Activated naive CD4-positive, alpha-beta T cell (primary cell): ENCODE measurements at places on chromosomes 11 and 22.

DNA sequence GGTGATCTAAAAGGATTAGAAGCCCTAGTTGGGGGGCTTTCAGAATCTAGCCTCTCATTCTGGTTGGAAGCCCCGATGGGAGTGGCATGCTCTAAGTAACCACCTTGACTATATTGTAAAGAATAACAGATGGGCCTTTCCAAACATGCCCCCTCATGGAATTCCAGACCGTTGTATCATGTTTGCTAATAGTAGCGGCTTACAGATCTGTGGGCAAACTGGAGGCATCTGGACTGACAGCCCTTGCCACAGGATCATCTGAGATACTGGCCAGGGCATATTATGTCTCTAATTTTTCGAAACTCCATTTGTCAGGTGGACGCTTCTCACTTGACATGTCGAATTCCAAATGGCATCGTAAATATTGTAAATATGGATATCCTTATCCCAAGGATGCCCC lies 10.5 kb downstream of the APIP start:
- DNase-seq: no peak

DNA sequence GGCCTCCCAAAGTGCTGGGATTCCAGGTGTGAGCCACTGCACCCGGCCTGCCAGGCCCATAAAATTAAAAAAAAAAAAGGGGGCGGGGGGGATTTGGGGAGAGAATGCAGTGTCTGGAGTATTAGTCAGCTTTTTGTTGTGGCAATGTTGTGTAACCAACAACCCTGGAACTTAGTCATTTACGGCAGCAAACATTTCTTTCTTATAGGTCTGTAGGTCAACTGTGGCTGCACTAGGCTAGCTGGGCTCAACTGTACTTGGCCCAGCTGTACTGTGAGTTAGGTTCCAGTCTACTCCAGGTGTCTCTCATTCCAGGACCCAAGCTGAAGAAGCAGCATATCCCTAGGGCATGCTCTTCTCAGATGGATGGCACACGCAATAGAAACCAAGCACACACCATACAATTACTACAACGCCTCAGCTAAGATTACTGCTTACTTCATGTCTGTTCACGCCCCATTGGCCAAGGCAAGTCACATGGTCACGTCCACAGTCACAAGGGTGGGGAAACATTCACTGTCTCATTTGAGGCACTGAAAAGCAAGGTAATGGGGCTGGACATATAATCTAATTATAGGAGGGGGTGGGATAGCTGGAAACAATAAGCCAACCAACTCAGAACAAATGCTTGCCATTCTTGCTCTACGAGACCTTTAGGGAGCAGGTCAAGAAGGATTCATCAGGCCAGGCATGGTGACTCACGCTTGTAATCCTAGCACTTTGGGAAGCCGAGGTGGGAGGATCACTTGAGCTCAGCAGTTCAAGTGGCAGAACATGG lies 10.4 kb upstream of the SPINDOC start:
- no peak for DNase-seq

DNA sequence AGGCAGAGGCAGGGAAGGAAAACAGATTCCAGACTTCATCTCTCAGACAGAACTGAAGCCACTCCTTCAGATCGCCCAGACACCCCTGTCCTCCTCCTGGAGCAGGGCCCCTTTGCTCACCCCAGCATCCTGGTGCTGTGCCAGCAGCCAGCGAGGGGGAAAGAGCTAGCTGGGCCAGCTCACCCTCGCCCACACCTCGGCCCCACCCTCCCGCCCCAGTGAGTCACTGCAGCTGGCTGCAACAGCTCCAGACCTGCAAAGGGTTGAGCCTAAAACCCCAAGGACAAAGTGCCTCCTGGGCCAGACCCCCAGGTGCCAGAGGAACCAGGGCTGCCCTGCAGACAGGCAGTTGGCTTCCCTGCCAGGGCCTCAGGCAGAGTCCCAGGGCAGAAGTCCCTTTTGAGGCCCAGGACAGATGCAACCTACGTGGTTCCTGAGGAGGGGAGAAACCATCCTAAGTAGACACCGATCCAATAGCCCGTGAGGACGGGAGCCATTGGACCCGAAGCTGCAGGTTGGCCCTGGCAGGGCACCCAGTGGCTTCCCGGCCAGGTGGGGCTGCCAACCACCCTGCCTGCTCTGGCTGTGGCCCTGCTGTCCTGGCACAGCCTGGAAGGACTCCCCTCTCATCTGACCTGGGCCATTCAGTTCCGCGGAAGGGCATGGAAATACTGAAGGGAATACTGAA lies 7.2 kb downstream of the AHNAK start:
- no peak for DNase-seq

DNA sequence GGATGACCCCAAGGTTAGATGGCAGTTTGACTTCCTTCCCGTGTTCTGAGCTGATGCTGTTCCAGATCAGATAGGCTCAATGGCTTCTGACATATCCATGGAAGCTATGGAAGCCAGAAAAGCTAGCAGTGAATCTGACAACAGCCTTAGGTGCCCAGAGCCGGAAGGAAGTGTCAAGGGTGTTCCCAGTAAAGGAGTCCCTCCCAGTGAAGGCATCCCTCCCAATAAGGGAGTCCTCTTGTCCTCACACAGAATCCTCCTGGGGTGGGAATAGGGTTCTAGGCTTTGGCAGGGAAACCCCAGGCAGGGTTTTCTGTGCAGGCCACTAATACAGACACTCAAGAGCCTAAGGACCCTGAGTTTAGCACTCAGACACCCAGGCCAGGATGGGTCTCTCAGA lies 47.0 kb upstream of the ISX start:
- no peak for DNase-seq

GRCh38 chr11:126059238-126059781 lies 3.4 kb downstream of the CDON start:
- DNase-seq: no peak

DNA sequence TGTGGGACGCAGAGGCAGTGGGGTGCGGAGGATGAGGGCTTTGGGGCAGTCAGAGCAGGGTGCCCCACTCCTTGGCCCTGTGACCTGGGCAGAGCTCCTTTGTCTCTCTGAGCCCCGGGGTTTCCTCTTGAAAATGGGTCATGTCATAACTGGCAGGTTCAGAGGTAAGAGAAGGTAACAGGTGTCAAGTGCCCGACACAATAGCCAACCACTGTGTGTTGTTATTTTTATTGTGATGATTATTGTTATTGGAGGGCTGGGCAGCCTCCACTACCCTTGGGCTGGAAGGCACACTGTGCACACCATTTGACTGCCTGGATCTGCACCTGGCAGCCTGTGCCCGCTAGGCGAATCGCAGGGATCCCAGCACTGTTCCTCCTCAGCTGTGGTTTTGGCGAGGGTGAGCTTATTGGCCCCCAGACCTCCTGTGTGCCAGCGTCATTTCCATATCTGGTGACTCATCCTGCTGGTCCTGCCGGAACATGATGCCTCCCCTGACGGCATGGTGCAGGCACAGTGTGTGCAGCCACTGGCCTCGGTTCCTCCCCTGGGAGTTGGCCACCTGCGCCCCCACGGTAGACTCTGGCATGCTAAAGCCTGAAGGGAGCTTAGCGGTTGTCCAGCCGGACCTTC lies 15.4 kb upstream of the SOX10 start:
- no peak for DNase-seq

- DNase-seq: no peak
These were observed 13.2 kb upstream of the ADA2 start for GRCh38 chr22:17232406-17232805.

GRCh38 chr11:66568124-66568916 lies at the start of gene CTSF:
TSS of gene CTSF (minus strand) at chr11:66568606. CDS start at chr11:66568486, 120 bp downstream.
- DNase-seq: no peak

- no peak for DNase-seq
These were observed 126.9 kb downstream of the KCNQ1 start for GRCh38 chr11:2571598-2572281.

- no peak for DNase-seq
These were observed 15.7 kb upstream of the ARFGAP3 start for GRCh38 chr22:42872821-42873220.

GRCh38 chr11:83408946-83409345 lies 122.8 kb upstream of the CCDC90B start:
- DNase-seq: no peak

DNA sequence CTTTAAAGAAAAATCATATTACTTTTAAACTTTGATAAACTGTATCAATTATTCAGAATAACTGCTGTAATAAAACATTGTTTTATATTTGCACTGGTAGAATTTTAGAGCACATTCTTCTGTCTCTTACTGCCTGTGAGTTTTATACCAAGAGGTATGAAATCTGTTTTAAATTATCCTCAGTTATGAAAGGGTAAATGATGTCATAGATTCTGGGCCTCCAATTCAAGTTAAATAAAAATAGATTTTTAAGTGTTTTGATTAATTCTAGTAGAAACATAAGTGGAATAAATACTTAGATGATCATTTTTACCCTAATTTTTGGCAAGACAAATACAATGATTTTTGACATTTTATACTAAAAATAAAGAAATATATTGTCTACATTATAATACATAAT lies 93.0 kb downstream of the GUCY1A2 start:
- no peak for DNase-seq

DNA sequence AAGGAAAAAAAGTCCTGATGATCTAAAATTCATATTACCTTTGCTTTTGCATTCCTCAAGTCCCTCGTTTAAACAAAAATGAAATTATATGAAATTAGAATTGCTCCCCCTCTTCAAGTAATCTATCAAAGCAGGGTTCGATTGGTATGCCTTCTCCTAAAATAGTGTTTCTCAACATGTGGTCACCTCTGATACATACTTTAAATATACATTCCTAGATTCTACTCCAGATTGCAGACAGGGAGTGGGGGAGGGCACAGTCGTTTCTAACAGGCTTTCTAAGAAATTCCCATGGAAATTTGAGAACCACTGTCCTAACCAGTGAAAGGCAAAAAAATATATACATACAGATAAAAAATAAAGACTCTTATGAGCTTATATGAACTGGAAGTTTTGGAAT lies 22.6 kb upstream of the IRAG1 start:
- no peak for DNase-seq

- no peak for DNase-seq
These were observed 69.8 kb upstream of the NNMT start for GRCh38 chr11:114226356-114226755.

DNA sequence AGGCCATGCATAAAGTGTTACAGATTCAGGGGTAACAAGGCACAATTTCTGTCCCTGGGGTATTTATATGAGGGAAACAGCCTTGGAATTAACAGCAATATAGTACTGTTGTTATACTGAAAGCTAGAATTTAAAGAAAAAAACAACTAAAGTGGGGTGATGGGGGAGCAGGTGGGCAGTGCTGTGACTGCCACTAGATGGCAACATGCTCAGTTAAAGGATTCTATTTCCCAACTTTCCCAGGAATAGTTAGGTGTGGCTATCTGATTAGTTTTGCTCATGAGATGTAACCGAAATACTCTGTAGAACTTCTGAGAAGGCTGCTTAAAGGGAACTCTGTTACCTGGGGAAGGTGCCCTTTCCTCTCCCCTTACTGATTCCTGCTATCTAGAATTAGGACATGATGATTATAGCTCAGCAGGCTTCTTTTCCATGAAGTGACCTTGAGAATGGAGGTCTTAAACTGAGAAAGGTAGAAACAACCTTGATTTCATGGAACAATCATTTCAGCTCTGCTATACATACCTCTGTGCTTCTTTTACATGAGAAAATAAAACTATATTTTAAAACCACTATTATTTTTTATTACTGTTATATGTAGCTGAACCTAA lies 102.6 kb downstream of the RELT start:
- DNase-seq: no peak

DNA sequence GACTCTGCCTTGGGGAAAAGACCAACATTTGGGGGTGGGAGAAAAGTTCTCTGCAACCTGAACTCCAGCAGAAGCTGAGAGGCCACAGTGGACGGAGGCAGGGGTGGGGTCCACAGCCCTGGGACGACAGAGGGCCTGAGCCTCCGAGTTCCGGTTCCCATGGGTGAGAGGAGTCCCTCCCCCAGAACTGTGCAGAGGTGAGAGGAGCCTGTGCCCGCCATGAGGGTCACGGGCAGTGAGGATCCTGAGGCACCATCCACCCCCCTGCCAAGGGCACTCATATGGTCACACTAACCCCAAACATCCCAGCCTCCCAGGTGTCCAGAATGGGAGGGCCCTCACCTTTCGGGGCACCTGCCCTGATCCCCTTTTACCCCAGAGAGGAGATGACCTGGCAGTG lies 30.5 kb downstream of the KIAA0930 start:
- DNase-seq: no peak

DNA sequence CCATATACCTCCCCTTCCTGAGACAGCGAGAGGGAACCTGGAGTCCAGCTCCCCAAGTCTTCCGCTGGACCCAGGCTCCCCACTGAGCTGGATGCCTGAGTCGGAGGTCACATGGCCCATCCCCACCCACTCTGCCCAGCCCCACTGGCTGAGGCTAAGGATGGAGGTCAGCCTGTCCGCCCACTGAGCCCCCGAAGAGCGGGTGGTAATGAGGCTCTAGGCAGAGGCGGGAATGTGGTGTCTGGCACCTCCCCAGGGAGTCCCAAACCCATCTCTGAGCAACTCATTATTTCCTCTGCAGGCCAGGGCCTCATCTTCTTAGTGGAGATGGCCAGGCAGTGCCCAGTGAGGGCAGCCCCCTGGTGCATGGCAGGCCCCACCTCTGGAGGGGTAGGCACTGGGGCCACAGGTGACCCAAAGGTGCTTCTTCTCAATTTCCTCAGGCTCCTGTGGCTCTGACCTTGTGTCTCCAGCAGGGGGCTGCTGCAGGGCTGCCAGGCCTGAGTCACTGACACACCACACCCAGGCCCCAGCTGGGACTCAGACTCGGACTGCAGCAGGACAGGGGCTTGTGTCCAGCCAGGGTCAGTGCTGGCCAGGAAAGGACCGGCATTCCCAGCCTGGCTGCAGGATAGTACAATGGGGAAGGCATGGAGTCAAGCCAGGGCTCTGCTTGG lies 10.2 kb upstream of the PDE2A start:
- DNase-seq: peak; percentile 24

DNA sequence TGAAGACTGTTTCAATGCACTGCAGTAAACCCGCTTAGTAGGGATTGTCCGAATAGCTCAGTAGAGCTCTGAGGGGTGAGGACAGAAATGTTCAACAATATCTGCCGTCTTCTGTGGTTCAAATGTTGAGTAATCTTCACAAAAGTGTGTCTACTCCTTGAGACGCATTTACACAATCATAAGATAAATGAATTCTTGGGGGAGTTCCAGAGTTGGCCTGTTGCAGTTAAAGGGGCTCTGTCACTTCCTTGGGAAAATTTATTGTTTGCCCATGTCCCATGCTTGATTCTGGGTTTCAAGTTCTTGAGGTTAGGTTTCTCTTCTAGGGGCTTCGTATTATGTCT lies 614 bp downstream of the ANO3 start:
- DNase-seq: no peak

DNA sequence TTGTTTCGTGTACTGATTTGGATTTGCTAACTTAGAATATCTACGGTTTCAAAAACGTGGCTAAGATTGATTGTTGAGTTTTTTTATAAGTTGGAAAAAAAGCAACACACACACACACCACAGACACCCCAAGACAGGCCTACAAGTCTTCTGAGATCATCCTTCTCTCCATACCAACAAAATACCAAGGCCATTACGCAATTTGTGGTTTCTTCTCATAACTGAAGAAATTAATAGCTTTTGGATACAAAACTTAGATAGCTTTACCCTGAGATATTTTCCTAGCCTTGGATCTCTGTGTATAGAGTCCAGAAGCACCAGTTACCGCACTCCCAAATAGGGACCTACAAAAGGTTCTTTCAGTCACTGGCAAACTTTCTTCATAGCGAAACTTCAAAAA lies 113.6 kb downstream of the SIK3 start:
- DNase-seq: no peak
